Right cardiac atrium (tissue), 5 donors: ENCODE measurements at places on chromosomes 11 and 22. TPM values are rescaled to one million over a fixed set of nuclear protein-coding genes. Genes with fewer than 3 reads are reported as not detected.

KIAA1671 gene
- 20.6 TPM for total RNA-seq

OR10AG1 gene
- not detected for total RNA-seq

ABCC8 gene
- total RNA-seq = 3.7 TPM

KCNE3 gene
- 4.6 TPM for total RNA-seq

PTGDR2 gene
- total RNA-seq = 0.20 TPM

E2F8 gene
- 5.4 TPM for total RNA-seq

SCT gene
- 1.2 TPM for total RNA-seq

CREB3L1 gene
- 16.0 TPM for total RNA-seq

MMP13 gene
- total RNA-seq = not detected

IFITM1 gene
- 169 TPM for total RNA-seq

GRCh38 chr11:83720675-83721074, 434.5 kb upstream of the CCDC90B start:
- DNase-seq = no peak

- no peak for DNase-seq
These were observed 14.9 kb upstream of the OSBP start for GRCh38 chr11:59630493-59630892.

- DNase-seq = no peak
These were observed 1.0 kb downstream of the CUL5 start for GRCh38 chr11:108009497-108010370.

- no peak for DNase-seq
These were observed 1758.2 kb upstream of the RAG2 start for GRCh38 chr11:38356255-38356654.

DNA sequence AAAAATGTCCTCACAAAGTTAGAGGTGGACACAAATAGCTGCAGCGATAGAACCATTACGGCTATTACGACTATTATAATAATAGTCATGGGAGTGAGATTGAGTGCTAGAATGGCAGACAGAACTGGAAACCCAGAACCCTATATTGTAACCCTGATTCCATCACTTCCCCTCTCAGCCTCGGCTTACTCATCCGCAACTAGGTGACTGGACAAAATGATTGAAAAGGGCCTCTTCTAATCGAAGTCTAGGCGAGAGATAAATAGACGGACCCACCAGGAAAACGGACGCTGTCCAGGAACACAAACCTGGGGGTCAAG, 629 bp downstream of the PSMA1 start:
- no peak for DNase-seq

DNA sequence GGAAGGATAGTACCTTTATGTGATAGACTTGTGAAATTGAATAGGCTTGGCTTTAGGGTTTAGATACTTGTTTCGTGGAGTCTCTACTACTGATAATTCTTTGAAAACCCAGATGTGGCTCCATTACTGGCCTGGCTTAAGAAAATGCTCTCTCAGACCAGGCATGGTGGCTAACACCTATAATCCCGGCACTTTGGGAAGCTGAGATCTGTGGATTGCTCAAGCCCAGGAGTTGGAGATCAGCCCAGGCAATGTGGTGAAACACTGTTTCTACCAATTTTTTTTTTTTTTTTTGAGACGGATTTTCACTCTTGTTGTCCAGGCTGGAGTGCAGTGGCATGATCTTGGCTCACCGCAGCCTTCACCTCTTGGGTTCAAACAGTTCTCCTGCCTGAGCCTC, 40.9 kb downstream of the ATG13 start:
- DNase-seq = peak; percentile 79

DNA sequence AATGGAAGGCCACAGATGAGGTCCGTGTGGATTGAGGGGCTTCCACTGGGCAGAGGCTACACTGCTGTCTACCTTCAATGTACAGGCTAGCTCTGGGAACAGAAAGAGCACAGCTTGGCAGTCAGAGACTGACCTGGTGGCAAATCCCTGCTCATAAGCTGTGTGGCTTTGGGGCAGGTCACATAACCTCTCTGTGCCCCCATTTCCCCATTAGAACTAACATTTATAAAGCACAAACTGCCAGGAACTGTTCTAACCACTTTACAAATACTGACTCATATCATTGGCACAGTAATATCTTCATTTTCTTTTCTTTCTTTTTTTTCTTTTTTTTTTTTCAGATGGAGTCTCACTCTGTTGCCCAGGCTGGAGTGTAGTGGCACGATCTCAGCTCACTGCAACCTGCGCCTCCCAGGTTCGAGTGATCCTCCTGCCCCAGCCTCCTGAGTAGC, 3.1 kb downstream of the FOSL1 start:
- no peak for DNase-seq

GRCh38 chr22:23677701-23677995, 13.2 kb upstream of the RGL4 start:
- no peak for DNase-seq

DNA sequence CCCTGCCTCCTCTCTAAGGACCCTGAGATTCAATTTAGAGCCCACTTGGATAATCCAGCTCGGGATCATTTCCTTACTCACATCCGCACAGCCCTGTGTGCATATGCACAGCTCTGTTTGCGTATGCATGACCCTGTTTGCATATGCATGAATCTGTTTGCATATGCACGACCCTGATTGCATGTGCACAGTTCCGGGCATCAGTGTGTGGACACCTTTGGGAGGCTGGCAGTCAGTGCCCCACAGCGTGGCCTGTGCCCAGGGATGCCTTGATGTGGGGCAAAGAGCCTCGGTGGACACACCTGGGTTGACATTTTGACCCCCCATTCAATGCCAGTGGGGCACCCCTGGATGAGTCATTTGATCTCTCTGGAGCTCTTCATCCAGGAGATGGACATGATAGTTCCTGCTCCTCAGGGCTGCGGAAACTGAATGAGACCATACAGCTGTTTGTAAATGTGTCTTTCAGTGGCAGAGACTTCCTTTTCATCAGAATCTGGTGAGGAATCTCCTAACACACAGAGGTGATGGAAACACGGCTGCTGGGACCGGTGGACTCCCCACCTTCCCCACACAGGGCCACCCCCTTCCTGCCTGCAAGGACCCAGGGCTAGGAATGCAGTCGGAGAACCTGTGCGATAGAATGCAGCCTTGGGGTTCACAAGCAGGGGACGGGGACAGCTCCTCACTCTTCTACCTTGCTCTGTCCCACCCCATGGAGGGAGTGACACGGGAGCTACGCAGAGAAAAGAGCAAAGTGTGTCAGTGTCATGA, 41.2 kb downstream of the MYEOV start:
- no peak for DNase-seq

GRCh38 chr11:93239966-93240365, 42.2 kb upstream of the SLC36A4 start:
- no peak for DNase-seq

DNA sequence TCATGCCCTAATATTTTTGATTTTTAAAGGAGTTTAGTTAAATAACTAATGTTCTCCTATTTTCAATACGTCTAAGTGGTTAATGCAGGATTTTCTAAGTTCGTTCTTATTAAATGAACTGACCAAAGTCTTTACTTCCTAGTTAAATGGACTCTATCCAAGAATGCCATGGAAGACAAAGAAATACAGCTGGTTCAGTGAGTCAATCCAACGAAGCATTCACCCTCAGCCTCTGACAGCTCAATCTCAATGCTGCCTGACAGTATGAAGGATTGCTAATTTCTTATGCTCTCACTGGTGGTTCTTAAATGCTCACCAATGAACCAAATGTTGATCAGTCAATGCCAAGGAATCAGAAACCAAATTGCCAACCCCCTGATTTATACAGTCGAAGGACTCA, 219.4 kb downstream of the CADM1 start:
- DNase-seq = no peak

- DNase-seq = peak; percentile 69
These were observed 563 bp downstream of the GATD1 start for GRCh38 chr11:776561-777287.

DNA sequence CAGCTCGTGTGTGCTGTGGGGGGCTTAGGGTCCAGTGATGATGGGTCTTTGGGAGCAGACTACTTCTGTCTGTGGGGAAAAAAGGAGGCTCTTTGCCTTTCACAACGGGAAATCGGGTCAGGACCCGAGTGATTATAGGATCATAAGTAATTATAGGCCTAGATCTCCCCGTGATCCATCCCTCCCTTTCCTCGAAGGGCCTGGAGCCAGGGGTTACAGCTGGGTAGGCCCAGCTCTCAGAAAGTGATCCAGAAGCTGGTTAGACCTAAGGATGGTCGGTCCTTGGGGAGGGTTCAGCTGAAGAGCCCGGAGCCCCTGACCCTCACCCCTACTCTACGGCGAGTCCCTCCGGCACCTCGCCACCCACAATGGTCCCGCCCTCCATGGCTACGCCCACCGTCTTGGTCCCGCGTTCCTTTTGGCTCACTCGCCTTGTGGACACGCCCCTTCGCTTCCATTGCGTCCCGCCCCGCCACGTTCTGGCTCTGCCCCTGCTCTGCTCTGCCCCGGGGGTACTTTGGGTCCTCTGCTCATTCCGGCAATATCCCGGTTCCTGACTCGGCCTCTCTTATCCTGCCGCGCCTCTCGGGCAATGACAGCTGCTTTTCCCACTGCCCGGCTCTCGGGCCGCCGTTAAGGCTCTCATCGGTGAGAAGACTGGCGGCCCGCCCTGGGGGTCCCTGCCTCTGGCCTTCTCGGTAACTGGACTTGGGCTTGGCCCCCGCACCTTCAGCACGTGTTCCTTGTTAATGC, 5.0 kb downstream of the IGSF22 start:
- peak; percentile 88 for DNase-seq

DNA sequence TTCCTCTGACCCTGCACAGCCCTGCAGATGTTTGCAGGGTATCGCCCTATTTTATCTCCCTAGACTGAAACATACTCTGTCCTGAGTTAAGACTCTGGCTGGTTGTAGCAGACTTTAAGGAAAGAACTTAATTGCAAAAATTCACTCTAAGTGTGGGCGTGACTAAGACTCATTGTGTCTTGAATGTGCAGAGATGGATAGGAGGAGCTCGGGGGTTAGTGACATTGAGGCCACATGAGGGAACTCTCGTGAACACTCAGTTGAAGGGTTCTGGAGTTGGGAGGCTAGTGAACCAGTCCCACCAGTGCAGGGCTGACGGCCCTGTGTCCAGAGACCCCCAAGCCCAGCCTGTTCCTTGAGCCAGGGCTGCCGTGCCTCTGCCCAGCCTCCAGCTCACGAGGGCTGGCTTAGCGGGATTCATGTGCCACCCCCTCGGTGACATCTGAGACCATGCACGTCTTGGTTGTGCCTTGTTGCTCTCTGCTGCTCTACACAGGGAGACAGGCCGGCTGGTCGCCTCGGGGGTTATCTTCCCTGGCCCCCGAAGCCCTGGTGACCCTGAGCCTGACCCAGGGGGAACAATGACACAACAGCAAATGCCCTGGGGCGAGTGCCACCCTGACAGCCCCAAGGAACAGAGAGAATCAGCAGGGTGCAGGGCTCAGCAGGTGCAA, 11.4 kb upstream of the TBX1 start:
- DNase-seq = no peak

DNA sequence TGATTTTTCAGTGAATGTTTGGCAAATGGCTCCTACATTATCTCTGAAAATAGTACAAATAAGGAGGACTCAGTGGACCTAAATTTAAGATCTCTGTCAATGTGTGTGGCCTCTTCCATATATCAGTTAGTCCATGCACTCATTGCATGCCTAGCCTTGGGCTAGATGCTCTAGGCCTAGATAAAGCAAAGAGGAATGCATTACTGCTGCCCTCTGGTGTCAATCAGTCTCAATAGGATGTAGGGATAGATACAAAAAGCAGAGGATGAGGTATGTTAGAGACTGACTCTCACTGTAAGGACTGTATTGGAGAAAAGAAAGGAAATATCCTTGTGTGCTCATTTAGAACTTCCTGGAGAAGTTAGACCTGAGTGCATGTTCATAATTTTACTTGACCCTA, 42.0 kb downstream of the MS4A2 start:
- DNase-seq = no peak

- DNase-seq = no peak
These were observed 30.7 kb downstream of the SVIP start for GRCh38 chr11:22798901-22799300.

GRCh38 chr11:68008381-68009337, 1.5 kb upstream of the ALDH3B1 start:
- DNase-seq = peak; percentile 76

DNA sequence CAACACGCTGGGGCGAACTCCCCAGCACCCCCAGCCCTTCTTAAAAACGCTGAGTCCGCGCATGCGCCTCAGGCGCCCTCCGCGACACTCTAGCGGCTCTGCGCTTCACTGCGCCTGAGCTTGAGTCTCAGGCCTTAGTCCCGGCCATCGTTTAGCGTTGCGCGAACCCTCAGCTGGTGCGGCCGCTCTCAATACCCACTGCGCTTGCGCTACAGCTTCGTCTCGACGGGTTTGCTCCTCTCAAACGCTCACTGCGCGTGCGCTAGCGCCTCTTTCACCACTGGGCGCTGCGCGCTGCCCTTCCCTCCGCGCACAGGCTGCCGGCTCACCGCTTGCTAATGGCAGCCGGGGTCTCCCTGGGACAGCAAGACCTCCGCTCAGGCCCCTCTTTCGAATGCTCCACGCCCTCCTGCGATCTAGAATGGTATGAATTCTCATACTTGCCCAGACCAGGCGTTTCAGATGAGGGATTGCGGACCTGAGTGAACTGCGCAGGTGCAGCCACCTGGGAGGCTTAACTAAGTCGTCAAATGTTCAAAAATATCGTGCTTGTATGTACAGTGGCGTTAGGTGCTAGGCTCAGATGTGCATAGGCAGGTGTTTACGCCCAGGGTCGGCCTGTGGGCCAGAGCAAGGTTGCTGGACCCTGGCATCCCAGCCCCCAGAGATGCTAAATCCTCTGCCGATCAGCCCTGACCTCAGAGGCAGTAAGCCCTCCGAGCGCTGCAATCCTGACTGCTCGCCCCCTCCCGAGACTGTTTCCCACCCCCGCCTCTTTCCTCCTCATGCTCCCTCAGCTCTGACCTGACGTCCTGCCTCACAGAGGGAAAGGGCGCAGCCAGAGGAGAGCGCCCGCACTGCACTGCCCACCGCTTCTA, at the start of gene SLC2A11:
Gene SLC2A11 (plus strand): TSS at position 270 of the 878 bp plus-strand sequence. CDS start 125 bp downstream, at position 395.
- peak; percentile 99 for DNase-seq

DNA sequence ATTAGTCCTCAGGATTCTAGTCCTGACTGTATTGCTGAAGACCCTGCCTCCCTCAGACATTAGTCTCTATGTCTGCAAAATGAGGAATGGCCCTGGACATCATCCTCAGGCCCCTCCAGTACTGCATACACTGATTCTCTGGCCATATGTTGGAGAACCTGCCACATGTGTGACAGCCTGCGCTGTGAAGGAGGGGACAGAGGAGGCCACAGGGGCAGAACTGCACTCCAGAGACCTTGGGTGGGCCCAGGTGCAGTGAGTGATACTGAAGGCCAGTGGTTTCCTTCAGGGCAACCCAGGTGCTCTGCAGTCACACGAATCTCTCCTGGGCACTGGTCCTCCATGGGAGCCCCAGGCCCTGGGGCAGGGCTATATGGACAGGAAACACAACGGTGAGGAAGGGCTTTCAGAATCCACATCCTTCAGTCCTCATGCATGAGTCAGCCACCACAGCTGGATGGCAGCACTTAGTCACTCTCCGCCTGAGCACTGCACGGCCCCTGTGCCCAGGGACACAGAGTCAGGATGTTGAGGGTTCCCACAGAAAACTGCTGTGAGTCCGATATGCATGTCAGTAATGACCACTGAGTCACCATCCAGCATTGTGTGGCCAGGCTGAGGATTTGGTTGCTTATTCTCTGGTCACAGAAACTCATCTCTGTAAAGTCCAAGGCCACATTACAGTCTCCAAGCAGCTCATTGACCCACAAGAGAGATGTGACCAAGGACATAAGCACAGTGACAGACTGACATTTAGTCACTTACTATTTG, 39.7 kb downstream of the ME3 start:
- DNase-seq = no peak
